ENCODE measurements at places on chromosomes 12 and 14. TPM values are rescaled to one million over a fixed set of nuclear protein-coding genes. Genes with fewer than 3 reads are reported as not detected.

GSC gene
- 0.66 TPM for total RNA-seq

ZNF384 gene
- 26.5 TPM for total RNA-seq

ADCY6 gene
- total RNA-seq: 98.4 TPM

ATF7IP gene
- 64.3 TPM for total RNA-seq

SLC5A8 gene
- not detected for total RNA-seq

DNA sequence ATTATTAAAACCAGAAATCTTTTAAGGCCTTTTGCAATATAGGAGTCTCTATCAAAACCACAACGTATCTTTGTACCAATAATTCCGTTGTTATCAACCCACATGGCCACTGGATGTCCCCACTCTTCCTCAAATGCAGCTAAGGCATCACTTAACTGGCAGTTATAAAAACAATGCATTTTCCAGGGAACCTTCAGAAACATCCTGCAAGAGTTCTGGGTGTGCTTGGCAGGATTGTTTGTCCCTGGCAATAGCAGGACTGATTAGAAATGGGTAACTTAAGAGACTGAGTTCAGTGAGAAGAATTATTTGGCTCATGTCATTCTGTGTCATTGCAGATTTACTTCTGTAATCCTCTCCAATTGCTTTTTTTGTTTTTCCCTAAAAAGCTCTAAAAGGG is 112.0 kb downstream of the SLC15A5 start:
- DNase-seq: no peak

DNA sequence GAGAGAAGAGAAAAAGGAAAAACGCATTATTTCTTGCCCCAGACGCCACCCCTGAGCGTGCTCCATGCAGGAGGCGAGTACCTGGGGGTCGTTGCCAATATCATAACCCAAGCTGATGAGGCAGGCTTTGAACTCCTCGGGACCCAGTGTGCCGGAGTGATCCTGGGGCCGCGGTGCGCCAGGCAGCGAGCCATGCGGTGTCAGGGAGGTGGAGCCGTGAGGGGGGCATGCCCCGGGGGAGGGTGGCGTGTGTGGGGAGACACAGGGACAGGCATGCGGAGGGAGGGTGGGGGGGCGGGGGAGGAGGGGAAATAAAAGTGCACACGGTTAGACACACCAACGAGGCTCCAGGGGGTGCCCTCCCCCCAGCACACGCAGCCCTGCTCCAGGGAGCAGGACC is 86.0 kb upstream of the ZFP36L1 start:
- DNase-seq: no peak
